ENCODE measurements at places on chromosomes 4 and X.

GRCh38 chr4:68773699-68774098, 42.1 kb upstream of the UGT2B10 start:
- no peak for DNase-seq

DNA sequence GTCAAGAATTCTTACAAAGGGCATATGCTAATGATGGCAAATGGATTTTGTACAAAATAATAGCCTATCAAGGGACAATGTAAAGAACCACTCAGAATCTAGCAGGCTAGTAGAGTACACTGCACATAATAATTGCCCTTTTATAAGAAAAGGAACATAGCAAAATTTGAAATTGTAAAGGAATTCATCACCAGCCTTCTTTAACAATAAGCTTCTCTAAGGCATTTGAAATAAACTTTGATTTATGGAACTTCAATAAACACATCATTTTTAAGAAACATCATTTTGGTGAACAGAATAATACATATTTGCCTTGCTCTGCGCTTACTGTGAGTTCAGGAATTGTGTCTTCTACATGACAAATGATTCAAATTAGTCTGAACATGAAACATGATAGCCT, 9.7 kb upstream of the ATP10D start:
- DNase-seq = no peak

GRCh38 chr4:116020141-116020722, 906.8 kb upstream of the NDST4 start:
- DNase-seq = no peak

GRCh38 chr4:17546222-17546621, 30.8 kb upstream of the LAP3 start:
- no peak for DNase-seq

DNA sequence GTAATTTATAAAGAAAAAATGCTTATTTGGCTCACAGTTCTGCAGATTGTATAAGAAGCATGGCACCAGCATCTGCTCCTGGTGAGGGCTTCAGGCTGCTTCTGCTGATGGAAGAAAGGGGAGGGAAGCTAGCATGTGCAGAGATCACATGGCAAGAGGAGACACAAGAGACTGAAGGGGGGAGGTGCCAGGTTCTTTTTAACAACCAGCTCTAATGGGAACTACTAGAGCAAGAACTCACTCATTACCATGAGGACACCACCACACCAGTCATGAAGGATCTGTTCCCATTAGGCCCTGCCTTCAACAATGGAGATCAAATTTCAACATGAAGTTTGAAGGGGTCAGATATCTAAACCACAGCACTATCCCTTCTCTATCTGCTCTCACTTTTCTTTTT, 9.4 kb upstream of the COPS4 start:
- no peak for DNase-seq
